ENCODE measurements at places on chromosomes 16 and 17.

- no peak for DNase-seq
These were observed 41.9 kb upstream of the NSRP1 start for GRCh38 chr17:30074730-30075129.

DNA sequence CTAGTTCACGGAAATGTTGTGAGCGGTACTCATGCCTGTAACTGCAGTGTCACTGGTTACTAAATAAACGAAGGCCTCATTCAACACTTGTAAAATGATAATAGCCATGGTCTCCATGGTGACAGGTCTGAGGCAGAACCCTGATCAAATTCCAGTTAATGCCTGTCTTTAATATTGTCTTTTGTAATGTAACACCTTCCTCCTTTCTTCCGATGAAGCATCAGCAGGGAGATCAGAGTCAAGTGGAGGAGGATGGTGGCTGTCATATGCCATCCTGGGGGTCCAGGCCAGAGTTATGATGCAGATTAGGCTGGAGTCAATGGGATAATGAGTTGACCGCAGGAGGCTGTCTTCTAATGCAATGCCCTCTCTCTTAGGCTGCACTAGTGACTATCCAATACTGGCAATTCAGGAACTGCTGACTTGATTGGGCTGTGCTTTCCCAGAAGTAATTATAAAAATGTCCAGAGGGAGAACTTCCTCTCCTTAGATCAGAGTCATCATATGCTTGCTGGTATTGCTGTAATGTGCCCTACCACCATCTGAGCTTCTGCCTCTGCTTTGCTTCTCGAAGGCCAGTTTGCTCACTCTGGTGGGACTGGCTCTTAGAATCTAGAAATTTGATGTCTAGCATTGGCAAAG is 419.1 kb downstream of the CA10 start:
- no peak for DNase-seq

- no peak for DNase-seq
These were observed 225.8 kb downstream of the IRX3 start for GRCh38 chr16:54060599-54061421.

GRCh38 chr17:53088481-53088880 is 734.2 kb upstream of the KIF2B start:
- no peak for DNase-seq

DNA sequence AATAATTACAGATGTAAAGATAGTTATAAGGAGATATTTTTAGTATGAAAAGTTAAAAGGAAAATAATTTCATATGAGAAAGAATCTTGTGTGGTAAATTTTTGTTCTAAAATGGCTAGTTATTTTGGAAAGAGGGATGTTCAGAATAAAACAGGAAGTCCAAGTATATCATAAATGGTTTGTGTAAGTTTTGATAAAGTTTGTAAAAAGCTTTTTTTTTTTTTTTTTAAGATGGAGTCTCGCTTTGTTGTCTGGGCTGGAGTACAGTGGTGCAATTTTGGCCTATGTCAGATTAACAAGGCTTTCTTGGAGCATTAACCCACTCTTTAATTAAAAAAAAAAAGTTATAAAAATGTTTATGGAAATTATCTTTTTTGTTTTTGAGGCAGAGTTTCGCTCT is 8.2 kb upstream of the CDK10 start:
- no peak for DNase-seq

- DNase-seq = no peak
These were observed 4.6 kb upstream of the SPHK1 start for GRCh38 chr17:76379646-76380376.

DNA sequence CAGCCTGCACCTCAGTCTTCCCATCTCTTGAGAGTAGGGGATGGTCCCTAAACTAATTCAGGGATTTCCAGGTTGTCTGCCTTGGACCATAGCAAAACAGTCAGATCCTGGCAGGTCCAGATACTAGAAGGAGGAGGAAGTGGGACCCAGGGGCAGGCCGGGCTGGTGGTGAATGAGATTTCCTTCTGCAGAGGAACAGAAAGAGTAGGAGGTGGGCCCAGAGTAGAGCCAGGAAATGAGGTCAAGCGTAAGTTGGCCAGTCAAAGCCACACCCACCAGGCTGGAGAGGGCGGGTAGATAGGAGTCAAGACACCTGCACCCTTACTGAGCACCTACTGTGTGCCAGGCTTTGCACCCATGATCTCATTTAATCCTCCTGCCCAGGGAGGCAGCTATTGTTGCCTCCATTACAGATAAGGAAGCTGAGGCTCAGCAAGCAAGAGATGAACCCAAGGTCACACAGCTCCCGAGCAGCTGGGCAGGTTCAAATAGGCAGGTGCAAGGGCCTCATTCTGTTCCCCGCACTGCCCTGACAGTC is 2.6 kb downstream of the CDH5 start:
- DNase-seq = no peak

DNA sequence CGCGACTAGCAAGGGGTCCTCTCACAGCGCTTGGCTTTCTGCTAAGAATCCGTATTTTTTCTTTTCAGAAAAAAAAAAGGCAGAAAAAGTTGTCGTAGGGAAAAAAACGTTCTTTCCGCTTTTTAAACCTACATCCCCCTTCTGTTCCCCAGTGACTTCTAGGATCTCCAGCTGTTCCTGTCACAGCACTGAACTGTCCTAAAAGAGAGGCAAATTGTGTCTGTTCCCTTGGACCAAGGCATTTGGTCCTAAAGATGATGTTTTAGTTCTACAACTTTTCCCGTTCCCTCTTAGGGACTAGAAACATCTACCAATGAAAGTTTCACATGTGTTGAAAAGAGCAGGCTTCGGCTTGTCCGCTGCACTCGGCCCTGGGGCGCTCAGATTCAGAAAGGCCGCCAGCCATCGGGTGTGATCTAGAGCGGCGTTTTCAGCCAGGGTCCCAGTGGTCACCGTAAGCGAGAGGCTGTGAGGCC is 100.7 kb upstream of the CHMP6 start:
- no peak for DNase-seq

GRCh38 chr17:17455173-17455572 is 21.6 kb upstream of the MED9 start:
- DNase-seq = no peak

DNA sequence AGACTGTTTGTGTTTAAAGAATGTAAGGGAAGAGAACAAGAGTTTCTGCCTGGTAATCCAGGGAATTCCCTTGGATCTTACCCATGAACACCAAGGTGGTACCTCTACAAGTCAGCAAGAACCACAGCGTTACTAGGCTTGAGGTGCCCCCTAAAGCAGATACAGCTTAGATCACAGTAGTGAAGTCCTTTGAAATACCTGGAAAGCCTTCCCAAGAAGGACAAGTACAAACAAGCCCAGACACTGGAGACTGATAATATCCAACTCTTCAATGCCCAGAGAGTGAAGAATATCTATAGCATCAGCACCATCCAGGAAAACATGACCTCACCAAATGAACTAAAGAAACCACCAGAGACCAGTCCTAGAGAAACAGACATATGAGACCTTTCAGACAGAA is 3.8 kb upstream of the APPBP2 start:
- no peak for DNase-seq

DNA sequence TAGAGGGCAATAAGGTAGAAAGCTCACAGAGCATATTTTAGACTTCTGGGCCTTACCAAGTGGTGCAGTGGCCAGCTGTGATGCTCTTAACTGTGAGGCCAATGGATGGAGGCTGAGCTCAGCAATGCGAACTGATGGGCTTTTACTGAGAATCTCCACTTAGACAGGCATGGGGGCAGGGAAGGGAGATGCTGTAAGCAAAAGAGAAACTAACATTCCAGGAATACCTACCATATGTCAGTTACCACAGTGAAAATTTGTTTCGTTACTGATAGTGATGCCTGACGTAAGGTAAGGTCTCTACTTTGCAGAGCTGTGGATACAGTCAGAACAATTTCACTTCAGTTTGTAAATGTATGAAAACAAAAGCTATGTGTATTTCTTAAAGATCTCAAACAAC is 250.6 kb upstream of the ZFHX3 start:
- DNase-seq = no peak
